Epithelial cell of alveolus of lung (primary cell): ENCODE measurements at places on chromosomes 5 and 9. TPM values are rescaled to one million over a fixed set of nuclear protein-coding genes. Genes with fewer than 3 reads are reported as not detected.

NR5A1 gene
- not detected in 2 replicates for total RNA-seq

NR2F1 gene
- total RNA-seq = 85.3 and 452 TPM in 2 replicates

FAF2 gene
- total RNA-seq = 41.0 and 47.1 TPM in 2 replicates

SCGB3A2 gene
- total RNA-seq = not detected in 2 replicates

PCDHA12 gene
- under 0.01 TPM in 1 of 2 replicates, not detected in the other for total RNA-seq

CDK7 gene
- total RNA-seq = 33.6 and 45.8 TPM in 2 replicates

MZB1 gene
- total RNA-seq = not detected in 2 replicates
